ELR (cell line): ENCODE measurements at places on chromosomes 4 and X.
A peak's percentile ranks its signal among the peaks of the same experiment; 100 is the strongest.

GRCh38 chrX:52352551-52352950, 16.3 kb upstream of the XAGE2 start:
- DNase-seq, result no peak

- DNase-seq, result no peak
Observed at GRCh38 chr4:81604683-81605218, 133.0 kb upstream of the RASGEF1B start.

DNA sequence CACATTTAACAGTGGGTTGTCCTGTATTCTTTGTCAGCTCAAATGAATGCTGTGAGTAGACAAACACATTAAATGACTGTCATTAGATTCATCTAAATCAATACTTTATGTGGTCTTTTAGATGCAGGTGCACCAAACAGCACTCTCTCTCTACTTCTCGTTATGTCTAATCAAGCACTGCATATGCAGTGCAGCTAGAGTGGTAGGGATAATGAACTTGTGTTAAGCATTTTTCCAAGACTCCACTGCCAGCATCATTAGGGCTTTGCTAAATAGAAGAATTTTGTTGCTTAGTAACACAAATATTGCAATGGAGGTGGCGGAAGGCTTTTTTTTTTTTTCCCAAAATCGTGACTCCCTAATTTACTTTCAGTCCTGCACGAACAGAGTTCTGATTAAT, 447.0 kb upstream of the GALNT7 start:
- no peak for DNase-seq

GRCh38 chr4:174521800-174522182, 497 bp downstream of the HPGD start:
- DNase-seq, result no peak

DNA sequence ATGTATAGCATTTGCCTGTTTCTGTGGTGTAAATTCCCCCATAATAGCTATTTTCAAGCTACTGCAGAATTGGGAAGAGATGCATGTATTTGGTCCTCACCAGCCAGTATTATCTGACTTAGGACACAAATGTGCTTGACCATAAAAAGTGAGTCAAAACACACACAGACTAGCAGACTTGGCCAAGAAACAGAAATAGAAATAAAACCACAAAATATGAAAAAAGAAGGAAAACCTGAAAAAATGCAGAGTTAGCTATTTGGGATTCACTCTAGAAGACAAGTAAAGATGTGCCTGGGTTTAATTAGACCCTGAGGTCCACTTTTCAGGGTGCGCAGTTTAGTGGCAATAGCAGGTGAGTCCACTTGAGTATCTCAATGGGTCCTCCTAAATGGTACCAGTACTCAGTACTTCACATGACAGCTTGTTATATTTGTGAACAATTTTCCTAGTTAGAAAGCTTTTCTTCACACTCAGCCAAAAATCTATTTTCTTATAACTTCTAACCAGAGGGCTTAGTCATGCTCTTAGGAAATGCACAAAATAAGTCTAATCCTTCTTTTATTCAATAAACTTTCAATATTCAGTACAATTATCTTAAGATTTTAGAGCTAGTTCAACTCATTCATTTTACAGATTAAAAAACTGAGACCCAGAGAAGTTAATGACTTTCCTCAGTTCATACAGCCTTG, 108.7 kb upstream of the JADE1 start:
- DNase-seq, result no peak

DNA sequence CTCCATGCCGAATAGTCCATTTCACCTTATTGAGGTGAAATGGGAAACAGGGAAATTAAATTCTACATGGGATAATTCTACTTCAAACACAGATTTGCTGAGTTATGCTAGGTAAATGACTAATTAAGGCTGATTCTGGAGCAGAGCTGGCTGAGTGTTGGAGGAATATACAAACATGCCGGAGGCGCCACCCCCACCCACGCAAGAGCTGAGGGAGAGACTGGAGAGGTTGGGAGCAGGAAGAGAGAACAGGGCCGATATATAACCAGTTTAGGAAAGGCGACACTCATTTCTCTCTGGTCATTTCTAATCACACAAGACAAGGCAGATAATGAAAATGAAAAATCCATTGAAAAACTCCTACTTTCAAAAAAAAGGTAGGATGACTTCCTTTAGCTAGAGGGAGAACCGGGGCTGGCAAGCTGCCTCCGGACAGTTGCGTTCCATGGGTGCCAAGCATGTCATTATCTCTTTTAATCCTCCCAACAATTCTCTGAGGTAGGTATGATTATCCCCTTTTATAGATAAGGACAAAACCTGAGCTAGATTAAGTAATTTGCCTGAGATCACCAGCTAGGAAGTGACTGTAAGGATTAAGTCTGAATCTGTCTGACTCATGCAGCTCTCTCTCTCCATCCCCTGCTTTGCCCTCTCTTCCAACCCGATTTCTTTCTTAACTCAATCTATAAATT, 27.6 kb upstream of the CFAP299 start:
- DNase-seq, result peak; percentile 90

GRCh38 chrX:15815779-15816437, 25.6 kb downstream of the ZRSR2 start:
- peak; percentile 17 for DNase-seq

- DNase-seq, result peak; percentile 30
Observed at GRCh38 chrX:68694435-68695205, 47.2 kb downstream of the STARD8 start.

GRCh38 chrX:49958727-49959485, 36.5 kb downstream of the CLCN5 start:
- DNase-seq, result no peak

DNA sequence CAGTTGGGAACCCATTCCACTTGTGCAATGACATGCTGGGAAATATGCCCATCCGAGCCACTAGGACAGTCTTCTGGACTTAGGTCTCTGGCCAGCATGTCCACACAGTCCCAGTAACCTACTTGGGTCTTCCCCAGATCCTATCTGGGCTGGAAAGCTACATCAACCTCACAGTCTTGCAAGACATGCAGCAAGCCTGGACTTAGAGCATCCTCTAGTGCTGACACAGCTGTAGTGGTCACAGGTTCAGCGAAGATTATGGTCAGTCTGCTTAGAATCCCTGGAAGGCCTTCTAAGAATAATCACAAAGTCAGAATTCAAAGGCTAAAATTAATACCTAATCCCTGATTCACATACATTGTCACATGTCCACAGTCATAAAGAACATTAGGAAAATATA, 842.7 kb downstream of the STPG2 start:
- no peak for DNase-seq

DNA sequence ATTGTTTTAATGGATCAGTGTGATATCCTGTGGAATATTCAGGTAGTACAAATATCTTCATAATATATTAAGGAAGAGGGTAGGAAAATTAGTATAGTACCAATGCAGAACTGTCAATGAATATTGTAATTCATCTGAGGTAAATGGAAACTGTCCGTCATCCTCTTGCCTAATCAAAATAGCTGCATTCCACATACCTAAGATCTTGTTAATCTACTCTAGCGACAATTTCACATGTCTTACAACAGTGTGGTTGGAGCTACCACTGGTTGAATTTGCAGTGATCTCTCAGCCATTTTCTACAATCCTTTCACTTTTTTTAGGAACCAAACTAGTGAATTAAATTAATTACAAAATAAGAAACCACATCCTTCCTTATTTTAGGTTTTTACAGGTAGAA, 117.5 kb downstream of the PCDH18 start:
- no peak for DNase-seq

- DNase-seq, result no peak
Observed at GRCh38 chrX:79462458-79462857, 95.3 kb upstream of the ITM2A start.

- no peak for DNase-seq
Observed at GRCh38 chr4:153116291-153116680, 88.0 kb upstream of the TRIM2 start.

DNA sequence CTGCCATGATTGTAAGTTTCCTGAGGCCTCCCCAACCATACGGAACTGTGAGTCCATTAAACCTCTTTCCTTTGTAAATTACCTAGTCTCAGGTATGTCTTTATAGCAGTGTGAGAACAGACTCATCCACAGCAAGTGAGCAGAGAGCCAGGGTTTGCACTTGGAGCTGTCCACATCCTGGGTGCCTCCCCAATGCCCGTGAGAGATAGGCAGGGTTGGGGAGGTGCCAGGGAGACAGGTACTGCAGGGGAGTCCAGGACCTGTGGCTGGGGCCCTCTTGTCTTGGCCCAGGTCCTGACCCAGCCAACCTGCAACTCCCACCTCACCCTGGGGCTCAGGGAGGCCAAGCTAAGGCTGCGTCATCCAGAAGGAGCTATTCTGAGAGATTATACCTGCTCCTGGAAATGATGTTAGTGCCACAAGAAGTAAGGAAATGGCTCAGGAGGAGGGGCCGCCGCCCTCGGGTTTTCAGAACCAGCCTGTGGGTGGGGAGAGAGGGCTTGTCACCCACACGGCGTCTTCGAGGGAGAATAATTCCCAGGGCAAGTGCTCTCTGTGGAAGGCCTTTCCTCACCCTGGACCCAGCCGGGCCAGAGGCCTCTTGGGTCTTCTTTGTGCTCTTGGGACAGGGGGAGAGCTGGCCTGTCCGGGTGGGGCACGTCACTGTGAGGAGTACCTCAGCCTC, 66.5 kb downstream of the ADRA2C start:
- no peak for DNase-seq

GRCh38 chr4:44535981-44536380, 87.4 kb upstream of the KCTD8 start:
- DNase-seq, result no peak

DNA sequence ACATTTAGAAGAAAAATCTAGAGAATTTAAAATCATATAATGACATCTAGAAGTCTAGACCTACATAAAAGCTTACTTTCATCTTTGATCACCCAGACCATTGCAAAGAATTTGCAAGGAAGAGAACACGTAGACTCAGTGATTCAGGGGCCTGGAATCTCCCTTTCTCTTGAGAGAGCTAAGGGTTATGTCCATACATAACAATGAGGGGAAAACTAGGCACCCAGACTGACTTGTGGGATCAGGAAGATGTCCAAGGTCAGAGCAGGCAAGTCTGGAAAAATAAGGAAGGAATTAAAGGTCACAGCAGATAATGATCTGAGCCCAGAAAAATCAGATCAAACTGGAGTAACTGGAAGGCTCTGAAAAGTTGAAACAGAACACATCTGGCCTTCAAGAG, 198.4 kb upstream of the SFRP2 start:
- peak; percentile 8 for DNase-seq

- DNase-seq, result peak; percentile 1
Observed at GRCh38 chrX:132426695-132427281, 62.0 kb downstream of the MBNL3 start.

DNA sequence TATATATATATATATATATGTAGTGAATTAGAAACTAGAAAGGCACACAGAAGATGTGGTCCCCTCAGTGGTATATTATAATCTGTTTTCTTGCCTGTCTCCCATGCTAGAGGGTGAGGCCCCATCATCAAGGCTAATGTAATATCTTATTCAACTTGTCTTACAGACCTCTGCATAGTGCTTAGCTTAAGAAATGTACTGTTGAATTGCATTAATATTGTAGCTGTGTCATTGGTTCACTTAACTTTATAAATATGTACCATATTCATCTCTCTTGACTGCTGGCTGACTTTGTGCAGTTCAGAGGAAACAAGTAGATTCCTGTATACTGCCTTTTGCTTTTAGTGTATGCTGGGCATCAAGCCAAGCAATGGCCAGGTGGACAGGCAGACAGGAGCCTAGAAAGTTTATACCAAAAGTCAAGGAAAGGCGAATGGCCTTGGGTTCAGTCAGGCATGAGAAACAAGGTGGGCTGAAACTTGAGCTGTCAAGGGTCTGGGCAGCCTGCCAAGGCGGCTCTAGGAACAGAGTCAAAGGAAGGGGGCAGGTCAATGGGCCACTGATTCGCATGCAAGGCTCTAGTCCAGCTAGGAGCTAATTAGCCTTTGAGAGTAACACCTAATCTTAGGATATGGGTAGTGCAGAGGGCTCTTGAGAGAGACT, 78.8 kb upstream of the LEF1 start:
- DNase-seq, result no peak

GRCh38 chr4:25291158-25291733, 21.3 kb upstream of the ZCCHC4 start:
- DNase-seq, result no peak

DNA sequence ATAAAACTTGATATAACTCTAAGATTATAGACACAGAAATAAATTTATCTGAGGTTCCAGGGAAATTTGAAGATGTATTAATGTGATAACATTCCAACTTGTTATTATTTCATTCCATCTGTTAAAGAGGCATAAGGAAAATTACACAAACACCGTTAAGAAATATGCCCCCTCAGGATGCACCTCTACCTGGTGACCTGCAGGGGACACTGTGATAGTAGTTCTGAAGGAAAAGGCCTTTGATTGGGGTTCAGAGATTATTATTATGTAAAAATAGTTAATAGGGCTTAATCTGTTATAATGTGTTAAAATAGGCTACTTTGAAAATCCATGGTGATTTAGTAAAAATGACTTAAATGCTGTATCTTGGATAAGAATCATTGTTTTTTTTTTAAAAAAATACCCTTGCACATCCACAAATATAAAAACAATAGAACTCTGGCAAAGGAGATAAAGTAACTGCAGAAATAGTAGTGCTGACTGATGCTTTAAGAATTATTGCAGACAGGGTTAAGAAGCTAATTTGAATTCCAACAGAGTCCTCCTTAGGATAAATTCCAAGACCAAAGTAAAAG, 6.1 kb upstream of the ABRAXAS1 start:
- peak; percentile 62 for DNase-seq

DNA sequence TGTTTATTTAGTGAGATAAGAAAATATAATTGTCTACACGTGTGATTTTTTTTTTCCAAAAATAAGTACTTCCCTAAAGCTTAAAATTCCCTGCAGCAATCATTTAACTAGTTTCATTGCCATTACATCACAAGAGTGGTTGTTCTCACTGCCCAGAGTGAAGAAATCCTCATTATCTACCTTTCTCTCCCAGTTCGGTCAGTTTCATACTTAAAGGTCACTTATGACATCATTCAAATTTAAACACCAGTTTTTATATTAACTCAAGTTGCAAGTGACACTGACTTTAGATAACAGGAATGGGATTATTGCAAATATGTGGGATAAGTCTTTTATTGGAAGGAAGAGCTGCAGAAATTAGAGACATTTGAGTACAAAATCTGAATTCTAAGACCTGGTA, 1699.8 kb upstream of the IGFBP7 start:
- no peak for DNase-seq

DNA sequence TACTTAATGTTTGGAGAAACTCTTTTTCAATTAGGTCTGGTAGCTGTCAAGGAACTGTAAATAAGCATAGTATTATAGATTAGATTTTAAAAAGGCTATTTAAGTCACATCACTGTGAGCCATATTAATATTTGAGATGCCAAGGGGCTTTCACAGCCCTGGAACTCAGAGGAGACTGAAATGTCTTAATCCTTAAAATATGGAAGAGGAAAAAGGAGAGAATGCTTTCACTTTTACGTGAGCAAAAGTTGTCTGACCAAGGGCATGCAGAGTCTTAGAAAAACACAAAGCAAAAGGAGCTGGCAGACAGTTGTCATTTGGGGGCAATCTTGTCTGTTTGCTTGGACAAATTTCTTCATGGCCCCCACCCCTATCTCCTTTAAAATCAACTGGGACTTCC, 253.2 kb upstream of the IGFBP7 start:
- DNase-seq, result no peak

DNA sequence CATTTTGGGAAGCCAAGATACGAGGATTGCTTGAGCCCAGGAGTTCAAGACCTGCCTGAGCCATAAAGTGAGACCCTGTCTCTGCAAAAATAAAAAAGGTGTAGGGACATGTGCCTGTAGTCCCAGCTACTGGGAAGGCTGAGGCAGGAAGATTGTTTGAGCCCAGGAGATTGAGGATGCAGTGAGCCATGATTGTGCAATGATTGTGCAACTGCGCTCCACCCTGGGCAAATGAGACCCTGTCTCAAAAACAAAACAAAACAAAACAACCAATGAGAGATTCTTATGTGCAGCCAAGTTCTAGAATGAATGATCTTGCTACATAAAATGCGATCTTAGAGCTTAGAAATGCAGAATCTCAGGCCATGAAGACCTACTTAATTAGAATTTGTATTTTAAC, 22.5 kb downstream of the SLC9B2 start:
- DNase-seq, result no peak
